ENCODE measurements at places on chromosomes 13 and 19.

DNA sequence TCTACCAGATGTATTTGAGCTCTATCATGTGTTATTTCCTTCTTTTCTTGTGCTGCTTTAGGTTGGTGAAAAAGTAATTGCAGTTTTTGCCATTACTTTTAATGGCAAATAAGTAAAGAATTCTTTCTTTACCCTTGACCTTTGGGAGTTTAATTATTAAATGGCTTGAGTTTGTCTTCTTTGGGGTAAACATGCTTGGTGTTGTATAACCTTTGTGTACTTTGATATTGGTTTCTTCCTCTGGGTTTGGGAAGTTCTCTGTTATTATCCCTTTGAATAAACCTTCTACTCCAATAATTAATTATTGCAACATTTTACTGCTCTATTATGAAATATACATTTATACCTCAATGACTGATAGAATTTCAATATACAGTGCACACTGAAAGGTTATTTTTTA is 709.4 kb downstream of the PCDH17 start:
- no peak for DNase-seq

DNA sequence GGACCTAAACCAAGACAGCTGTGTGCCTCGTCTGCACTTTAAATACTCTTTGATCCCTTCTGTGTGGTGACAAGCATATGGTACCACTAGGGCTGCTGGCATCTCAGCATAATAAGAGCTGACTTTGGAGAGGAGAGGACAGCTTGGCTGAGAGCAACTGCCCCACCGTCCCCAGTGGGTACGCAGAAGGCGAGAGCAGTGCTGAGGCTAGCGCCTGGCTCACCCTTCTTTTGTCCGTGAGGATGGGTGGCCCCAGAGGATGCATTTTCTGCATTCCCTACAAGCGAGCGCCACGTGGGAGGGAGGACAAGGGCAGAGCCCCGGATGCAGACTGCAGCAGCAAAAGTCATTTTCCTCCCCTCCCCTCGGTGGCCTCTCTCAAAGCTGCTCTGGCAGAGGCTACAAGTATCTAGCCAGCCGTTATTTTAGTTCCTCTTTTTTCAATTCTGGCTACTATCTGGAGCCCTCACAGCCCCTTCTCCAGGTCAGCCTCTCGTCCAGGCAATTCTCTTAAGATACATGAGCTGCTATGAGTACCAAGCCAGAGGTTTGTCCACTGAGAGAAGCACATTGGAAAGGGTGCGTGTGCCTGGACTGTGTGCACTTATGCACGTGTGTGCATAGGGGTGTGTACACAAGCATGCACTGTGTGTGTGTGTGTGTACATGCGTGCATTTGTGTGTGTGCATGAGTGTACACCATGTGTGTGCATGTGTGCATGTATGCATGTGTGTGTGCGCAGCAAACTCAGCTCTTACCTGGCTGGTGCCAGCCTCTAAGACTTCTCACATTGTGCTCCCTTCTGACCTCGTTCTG is 51.3 kb downstream of the RAB20 start:
- no peak for DNase-seq

DNA sequence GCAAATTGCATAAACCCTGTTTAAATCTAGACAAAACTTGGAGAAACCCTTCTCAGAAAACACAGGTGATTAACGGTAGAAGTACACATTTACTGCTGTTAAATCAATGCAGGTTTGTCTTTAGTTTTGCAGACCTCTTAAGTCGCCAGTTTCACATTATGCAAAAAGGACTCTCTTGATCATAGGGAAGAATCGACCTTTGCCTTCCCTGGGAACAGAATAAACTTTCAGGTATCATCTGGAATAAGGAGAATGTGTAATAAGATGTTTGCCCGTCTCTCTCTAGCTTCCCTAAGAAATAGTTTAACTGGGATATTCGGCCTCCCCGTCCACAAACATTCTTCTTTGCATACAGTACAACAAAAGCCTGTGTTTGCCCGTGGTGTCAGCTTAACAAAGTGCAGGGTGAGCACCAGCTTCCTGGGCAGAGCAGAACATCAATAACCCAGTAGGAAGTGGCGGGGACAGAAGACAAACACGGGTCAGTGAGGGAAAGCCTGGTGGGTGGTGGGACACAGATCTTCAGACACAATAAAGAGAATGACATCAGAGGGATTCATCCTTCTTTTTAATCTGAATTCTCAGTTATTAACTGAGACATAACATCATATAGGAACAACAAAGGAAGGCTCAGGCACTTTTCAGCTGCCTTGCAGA is 1077.7 kb upstream of the SLC10A2 start:
- DNase-seq, result no peak

DNA sequence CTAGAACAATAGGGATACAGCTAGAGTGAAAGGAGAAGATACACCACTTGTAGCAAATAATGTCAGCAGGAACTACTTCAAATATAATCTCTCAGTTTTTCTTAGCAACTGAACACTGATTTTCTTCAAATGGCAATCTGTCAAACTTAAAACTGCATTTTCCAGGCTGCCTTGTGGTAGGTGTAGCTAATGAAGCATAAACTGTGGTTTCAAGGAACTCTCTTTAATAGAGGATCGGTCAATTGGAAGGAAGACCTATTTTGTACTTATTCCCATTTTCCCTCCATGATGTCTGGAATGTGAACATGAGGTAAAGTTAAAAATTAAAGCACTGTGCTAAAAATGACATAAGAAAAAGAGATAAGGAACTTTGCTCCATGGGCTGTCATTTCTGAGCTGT is 1261.9 kb downstream of the PCDH17 start:
- peak; percentile 15 for DNase-seq

DNA sequence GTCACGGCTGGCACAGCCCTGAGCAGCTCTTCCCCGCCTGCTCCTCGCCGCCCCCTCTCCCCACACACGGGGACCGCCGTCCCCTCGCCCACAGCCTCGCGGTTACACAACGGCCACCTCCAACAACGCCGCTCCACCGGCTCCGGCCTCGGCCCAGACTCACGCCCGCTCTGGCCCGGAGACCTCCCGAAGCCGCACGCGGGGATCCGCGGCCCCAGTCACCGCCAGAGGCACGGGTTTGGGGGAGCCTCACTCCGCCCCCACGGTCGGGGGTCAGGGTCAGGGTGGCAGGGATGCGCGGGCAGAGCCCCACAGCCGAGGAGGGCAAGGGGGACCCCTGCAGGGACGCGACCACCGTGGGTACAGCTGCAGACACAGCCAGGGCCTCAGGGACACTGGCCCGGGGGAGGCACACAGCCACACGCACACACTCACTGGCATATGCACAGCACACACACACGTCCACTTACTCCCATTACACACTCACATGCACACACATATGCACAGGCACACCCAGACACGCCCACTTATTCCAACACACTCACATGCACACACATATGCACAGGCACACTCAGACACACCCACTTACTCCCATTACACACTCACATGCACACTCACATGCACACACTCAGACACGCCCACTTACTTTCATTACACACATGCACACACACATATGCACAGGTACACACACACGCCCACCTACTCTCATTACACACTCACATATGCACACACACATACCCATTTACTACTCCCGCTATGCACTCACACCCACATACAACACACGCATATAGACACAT is 1.6 kb downstream of the TTYH1 start:
- no peak for DNase-seq

DNA sequence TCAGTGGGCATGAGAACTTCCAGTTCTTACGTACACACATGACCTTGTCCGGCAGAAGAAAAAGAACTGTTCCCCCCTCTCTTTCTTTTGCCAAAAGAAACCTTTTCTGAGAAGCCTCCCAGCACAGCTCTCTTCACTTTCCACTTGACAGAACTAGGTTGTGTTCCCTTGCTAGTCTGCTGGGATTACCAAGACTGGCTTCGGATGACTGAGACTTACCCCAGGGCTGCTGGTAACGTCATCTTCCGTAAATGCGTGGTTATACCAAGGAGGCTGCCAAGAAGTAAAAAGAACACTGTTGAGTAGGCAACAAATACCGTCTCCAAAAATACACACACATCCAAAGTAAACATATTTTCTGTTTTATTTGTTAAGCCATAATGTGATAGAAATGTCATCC is 908.2 kb downstream of the EFNB2 start:
- DNase-seq, result no peak

DNA sequence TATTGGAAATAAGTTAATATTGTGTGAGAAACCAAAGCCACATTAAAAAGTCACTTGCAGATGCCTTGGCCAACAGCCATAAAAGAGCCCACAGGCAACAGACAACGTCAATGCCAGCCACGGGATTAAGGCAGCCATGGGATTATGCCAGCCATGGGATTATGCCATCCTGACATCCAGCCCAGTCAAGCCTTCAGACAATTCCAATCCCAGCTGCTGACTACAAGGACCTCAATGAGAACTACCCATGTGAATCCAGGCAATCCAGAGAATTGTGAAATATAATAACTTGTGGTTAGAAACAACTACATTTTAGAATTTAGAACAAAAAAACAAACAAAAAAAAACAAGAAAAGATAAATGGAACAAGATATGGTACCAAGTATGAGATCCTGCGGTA is 356.6 kb downstream of the EFNB2 start:
- no peak for DNase-seq

- no peak for DNase-seq
Observed at GRCh38 chr19:16226184-16226591, 28.5 kb downstream of the AP1M1 start.

GRCh38 chr19:31664997-31665396 is 315.8 kb upstream of the TSHZ3 start:
- DNase-seq, result no peak

DNA sequence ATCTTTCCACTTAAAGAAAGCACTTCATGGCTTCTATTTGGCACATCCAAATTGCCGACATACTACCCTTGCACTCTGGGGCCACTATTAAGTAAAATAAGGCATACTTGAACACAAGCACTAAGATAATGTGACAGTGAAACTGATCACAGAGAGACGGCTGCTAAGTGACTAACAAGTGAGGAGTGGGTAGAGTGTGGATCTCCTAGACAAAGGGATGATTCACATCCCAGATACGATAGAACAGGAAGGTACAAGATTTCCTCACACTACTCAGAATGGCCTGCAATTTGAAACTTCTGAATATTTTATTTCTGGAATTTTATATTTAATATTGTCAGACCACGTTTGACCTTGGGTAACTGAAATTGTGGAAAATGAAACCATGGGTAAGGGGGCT is 1721.8 kb upstream of the SPRY2 start:
- DNase-seq, result no peak
